ENCODE measurements at places on chromosomes 7 and 10. TPM values are rescaled to one million over a fixed set of nuclear protein-coding genes. Genes with fewer than 3 reads are reported as not detected.

ADAMTS14 gene
- total RNA-seq = 0.13 TPM

CLRN3 gene
- total RNA-seq = not detected

CYP2C19 gene
- total RNA-seq = not detected

TSPAN14 gene
- total RNA-seq = 134 TPM

PCGF5 gene
- total RNA-seq = 48.6 TPM

ELAPOR2 gene
- 18.8 TPM for total RNA-seq

ADCYAP1R1 gene
- 2.1 TPM for total RNA-seq

NPFFR1 gene
- total RNA-seq = not detected

TAC1 gene
- total RNA-seq = 43.4 TPM

PTPN12 gene
- 169 TPM for total RNA-seq

AGR3 gene
- total RNA-seq = not detected

RBM33 gene
- total RNA-seq = 91.0 TPM

PANK1 gene
- 3.4 TPM for total RNA-seq

ZWINT gene
- total RNA-seq = 11.9 TPM

CC2D2B gene
- 2.9 TPM for total RNA-seq

LZTS2 gene
- total RNA-seq = 40.9 TPM

LIPF gene
- not detected for total RNA-seq

NEUROG3 gene
- total RNA-seq = not detected

CAV2 gene
- 107 TPM for total RNA-seq

LIPJ gene
- 0.19 TPM for total RNA-seq

FAM180A gene
- total RNA-seq = 0.85 TPM

PRKG1 gene
- 7.4 TPM for total RNA-seq

IQCE gene
- total RNA-seq = 7.1 TPM

CNTNAP2 gene
- 0.70 TPM for total RNA-seq

ACTR3C gene
- 6.6 TPM for total RNA-seq

DPYSL4 gene
- not detected for total RNA-seq

PKD2L1 gene
- 3.8 TPM for total RNA-seq

CFAP46 gene
- 0.14 TPM for total RNA-seq

PAPOLB gene
- not detected for total RNA-seq

KIAA1549 gene
- total RNA-seq = 1.0 TPM

HERPUD2 gene
- 37.9 TPM for total RNA-seq

CHST3 gene
- total RNA-seq = 8.3 TPM

SPDYE5 gene
- not detected for total RNA-seq
